ENCODE measurements at places on chromosomes 4 and X.

DNA sequence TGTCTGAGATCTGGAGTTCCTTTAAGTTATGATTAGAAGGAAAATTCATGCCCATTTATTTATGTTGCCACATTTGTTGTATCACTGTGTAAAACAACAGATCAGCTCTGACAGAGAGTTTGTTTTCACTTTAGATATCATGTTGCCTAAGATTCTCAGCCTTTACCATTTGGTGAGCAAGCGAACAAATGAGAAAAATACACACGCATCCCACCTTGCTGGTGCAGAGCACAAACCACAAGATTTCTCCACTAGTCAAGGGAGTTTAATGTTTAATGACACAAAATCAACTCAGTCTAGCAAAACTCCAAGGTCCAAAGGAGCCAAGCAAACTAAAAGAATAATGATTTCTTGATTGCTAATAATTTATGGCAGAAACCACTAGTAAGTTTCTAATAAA is 27.7 kb downstream of the FGF5 start:
- DNase-seq = no peak

DNA sequence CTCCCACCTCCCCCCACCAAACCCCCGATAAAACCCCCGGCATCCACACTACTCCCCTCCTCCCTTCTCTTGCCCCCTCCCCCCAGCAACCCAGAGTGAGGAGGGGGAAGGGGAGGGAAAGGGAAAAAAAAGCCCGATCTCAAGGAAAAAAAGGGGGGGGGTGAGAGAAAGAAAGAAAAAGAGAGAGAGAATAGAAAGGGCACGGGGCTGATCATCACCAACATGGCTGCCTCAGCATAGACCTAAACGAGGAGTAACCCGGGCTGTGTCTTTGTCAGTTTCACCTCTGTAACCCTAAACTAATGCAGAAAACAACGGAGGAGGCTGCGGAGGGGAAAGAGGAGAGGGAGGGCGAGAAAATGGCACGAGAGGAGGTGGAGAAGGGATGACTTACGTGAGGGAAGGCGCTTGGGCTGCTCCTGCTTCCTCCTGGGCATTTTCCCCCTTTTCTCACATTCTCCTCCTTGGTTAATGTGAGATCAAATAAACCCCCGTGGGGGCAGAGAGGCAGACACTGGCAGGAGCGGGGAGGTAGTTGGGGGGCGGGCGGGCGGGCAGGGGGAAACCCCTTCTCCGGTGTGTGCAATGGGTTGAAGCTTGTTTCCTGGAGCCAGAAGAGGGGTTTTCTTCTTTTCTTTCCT is 532 bp downstream of the ZNF827 start:
- DNase-seq = peak; percentile 49

DNA sequence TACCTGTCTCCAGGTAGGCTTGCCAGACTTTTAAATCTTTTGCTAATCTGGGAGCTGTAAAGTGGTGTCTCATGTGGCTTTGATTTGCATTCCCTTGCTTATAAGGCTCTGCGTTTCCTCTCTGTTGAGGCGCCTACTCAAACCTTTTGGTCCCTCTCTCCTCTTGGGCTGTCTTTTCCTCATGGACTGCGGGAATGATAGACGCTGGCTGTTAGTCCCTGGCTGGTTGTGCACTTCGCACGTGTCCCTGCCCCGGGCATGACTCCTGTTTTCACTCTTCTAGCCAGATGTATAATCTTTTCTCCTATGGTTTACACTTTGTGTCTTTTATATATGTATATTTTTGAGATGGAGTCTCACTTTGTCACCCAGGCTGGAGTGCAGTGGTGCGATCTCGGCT is 39.7 kb downstream of the RGS12 start:
- DNase-seq = no peak

DNA sequence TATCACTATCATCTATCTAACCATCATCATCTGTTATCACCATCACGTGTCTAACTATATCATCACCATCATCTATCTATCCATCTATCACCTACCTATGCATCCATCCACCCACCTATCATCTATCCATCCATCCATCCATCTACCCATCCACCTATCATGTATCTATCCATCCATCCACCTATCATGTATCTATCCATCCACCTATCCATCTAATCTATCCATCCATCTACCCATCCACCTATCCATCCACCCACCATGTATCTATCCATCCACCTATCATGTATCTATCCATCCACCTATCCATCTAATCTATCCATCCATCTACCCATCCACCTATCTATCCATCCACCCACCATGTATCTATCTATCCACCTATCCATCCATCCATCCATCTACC is 316.7 kb downstream of the DHRSX start:
- no peak for DNase-seq

- no peak for DNase-seq
Measured at GRCh38 chrX:1763294-1763693, 148.4 kb downstream of the ASMT start.

GRCh38 chr4:174517502-174518445 is 4.5 kb downstream of the HPGD start:
- DNase-seq = no peak

GRCh38 chr4:76504613-76505465 is 69.8 kb downstream of the SHROOM3 start:
- peak; percentile 66 for DNase-seq

DNA sequence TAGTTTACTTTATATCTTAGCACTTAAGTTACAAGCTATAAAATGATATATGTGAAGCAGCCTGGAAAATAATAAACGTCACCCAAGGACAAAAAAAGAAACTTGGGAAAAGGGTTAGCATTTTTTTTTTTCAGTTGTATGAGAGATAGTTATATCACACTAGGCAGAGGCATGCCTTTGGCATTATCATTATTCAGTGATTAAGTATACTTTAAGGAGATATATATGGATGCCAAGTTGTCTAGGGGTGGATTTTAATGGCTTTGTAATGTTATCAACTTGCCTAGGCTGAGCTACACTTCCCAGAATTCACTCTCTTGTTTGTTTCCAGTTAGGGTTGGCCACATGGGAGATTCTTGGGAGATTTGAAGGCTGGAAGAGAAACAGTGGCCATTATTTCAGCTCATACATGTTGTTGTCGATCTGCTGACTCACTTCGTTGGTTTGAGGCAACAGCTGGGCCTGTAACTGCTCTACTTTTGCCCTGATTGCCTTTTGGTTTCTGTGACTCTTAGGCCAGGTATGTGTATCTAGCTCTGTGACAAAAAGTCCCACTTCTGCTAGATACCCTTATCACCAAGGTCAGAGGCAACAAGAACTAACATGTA is 11.5 kb upstream of the SRPX start:
- peak; percentile 46 for DNase-seq

GRCh38 chr4:99447079-99447478 is 11.9 kb upstream of the ADH7 start:
- DNase-seq = peak; percentile 69

DNA sequence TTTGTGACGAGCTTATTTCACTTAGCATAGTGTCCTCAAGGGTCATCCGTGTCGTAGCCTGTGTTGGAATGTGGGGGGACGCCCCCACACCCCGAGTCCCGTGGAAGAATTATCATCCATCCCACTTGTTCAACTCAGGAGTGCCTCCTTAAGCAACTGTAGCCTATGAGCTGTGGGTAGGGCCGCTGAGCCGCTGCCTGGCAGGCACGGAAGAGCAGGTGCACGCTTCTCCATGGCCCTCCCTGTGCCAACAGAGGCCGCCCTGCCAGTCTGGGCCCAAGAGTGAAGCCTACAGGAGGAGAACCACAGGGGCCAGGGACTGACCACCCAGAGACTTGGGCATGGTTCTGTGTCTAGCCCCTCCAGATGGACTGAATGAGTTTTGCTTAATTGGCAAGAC is 2.3 kb upstream of the RGS12 start:
- DNase-seq = no peak

DNA sequence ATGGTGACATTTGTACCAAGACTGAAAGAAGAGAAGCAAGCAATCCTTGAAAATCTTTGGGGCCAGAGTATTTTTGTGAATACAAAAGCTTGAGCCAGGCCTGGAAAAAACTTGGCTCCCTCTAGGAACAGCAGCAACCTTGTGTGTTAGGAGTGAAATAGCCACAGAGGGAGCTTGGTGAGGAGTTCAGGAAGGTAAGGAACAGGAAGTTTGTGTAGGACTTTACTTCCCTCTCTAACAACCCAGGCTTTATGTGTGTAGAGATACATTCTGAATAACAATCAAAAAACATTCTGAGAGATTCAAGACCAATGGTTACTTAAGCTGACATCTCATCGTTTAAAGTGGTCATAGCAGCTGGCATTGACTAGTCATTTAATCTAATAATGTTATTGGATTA is 668.5 kb downstream of the PCDH18 start:
- DNase-seq = peak; percentile 1

Data from EH (cell line).